ENCODE measurements at places on chromosomes 2 and 18.

DNA sequence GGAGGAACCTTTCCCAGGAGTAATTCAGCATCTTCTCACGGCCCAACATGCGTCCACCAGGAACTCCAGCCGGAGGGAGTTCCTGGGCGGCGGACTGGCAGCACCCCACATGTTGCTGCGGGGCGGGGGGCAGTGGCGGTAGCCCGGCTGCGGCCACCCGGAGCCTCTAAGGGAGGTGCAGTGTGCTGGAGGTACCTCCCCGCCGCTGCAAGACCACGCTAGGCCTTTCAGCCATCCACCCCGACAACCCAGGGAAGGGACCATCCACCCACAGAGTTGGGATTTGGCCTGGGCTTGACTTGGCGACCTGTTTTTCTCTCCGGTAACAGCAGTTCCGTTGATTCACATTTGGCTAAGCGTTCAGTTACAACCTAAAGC lies 625 bp downstream of the LYPD6 start:
- DNase-seq = no peak

DNA sequence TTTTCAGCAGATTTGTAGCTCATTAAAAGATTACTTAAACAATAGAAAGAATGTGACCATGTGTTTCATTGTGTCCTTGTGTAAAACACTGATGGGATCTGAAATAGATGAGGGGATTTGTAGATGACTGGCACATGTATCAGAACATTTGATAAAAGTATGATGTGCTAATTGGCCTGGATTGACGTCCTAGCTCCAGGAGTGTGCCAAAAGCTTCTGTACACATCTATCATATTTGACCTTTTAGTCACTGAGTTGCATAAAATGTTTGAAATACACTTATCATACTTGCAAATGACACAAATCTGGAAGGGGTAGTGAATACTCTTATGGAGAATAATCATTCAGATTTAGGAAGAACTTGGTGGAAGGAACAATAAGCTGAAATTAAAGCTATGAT lies 778.5 kb downstream of the ERBB4 start:
- DNase-seq = no peak

DNA sequence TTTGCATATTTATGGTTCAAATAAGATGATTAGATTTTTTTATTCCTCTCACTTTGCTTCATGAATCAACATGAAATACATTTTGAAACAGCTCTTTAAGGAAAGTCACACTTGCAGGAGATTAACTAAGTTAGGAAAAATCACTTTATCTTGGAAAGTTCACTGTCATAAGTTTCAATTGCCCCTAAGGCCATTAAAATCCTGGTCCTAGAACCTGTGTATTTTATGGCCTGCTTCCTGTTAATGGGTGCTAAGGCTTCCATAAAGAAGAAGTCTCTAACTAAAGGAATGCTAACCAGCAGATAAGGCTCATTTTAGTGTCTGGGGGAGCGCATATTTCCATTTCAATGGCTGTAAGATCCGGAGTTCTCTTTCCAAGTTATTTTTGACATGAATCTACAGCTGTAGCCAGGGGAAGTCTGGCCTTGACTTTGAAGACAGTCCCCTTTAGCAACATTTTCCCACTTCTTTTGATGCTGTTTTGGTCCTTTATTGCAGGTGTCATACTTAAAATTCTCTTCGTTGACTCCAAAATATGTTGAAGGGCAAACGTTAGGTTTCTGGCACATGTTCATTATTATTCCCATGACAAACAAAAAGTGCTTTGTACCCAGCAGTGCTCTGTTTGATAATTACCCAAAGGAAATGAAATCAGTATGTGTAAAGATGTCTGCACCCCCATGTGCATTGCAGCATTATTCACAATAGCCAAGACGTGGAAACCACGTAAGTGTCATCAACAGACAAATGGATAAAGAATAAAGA lies 34.4 kb upstream of the SH3BP4 start:
- no peak for DNase-seq

DNA sequence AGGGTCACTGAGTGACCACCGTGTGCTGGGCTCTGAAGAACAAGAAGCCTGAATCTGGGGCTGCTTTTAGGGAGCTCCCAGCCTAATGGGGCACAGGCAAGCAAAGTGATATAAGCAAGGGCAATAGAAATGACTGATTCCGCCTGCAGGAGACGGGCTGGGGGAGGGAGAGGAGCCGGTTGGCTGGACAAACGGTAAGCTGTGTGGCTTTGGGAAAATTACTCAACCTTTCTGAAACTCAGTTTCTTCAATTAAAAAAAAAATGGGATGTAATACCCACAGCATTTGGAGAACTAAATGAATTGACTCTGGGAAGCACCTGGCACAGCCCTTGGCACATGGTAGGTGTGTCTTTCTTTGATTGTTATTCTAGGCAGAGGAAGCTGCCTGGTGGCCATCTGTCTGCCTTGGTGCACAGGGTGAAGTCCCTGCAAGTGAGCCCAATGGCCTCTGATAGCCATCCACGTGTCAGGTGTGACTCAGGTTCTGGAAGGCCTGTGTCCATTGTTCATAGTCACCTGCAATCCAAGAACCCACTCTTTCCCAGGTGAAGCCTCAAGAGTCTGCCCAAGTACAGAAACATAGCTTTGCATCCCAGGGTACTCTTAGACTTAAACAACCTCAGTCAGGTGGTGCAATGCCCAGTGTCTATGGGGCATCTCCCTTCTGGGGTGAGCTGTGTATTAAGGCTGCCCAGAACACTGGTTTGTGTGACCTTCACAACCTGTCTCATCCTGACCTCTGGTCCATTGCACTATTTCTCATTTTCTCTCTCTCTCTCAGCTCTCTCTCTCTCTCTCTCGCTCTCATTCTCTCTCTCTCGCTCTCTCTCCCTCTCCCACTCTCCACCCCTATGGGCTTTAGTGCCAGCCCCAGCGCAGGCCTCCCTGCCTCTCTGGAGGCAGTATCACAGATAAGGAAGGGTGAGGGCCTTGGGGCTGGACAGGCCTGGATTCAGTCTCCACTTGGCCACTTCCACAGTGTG lies 30.0 kb upstream of the NTSR2 start:
- DNase-seq = no peak

DNA sequence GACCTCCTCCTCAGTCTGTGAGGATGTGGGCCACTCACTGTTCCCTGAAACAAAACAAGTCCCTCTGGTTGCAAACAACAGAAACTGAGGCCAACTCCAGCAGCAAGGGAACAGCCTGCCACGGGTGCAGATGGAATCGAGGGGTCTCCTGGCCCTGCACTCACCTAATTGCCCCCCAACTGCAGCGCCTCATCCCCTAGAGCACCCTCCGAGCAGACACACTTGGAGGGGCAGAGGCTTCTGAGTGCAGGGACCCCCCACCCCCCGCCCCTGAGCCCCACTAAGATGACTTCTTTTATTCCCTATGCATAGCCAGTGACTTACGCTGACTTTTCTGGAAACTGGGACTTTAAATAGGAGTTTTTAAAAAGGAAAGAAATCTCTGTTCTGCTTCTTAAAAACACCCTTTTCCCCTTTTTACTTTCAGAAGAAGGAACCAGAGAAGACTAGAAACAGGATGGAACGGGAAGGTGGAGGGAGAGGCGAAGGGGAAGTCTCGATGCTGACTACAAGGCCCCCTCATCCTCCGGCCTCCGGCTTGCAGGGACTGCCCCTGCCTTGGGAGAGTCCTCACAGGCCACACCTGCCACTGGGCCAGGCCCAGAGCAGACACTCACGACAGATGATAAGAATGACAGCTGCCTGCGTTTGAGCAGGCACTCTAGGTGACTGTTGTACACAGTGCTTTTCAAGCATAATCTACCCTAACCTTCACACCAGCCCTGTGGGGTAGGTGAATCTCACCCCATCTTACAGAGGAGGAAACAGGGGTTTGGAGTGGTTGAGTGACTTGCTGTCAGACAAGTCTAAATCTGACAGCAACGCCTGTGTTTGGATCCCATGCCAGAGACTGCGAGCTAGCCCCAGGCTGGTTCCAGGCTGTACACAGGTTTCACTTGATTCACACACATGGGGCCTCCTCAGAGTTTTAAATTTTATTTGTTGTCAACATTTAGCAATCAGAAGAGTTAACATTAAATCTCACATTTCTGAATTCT lies 28.2 kb upstream of the BIN1 start:
- DNase-seq = no peak

- DNase-seq = no peak
Observed at GRCh38 chr2:45331410-45331786, 279.7 kb downstream of the SRBD1 start.

GRCh38 chr2:132977812-132978529 lies 308.0 kb upstream of the LYPD1 start:
- no peak for DNase-seq

- peak; percentile 91 for DNase-seq
Observed at GRCh38 chr18:63155169-63155852, 164.3 kb downstream of the BCL2 start.

GRCh38 chr2:207184348-207184747 lies 18.6 kb upstream of the KLF7 start:
- DNase-seq = no peak

- peak; percentile 77 for DNase-seq
Observed at GRCh38 chr18:49561289-49562193, at the start of gene LIPG. Gene LIPG, plus strand, starts transcription at chr18:49562057. Its CDS starts 252 bp downstream, at chr18:49562309.

GRCh38 chr2:120287183-120288015 lies 34.7 kb downstream of the RALB start:
- peak; percentile 66 for DNase-seq

DNA sequence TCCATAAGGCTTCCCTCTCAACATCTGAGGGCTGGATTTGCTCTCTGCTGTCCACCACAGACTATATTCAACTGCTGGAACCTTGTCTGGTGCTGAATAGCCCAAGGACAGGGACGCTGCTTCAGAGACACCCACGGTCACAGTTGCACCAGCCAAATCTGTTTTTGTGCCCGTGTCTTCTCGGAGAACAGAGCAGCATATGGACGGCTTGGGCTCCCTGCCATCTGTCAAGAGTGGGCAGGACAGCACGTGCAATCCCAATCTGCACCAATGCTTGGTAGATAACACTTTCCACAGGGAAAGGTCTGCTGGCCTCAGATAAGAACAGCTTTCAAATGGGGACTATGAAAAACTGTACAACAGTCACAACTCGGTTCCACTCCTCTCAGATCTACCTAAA lies 466.1 kb downstream of the TGIF1 start:
- DNase-seq = no peak

- DNase-seq = no peak
Observed at GRCh38 chr2:166376873-166377272, 1.1 kb upstream of the SCN9A start.

DNA sequence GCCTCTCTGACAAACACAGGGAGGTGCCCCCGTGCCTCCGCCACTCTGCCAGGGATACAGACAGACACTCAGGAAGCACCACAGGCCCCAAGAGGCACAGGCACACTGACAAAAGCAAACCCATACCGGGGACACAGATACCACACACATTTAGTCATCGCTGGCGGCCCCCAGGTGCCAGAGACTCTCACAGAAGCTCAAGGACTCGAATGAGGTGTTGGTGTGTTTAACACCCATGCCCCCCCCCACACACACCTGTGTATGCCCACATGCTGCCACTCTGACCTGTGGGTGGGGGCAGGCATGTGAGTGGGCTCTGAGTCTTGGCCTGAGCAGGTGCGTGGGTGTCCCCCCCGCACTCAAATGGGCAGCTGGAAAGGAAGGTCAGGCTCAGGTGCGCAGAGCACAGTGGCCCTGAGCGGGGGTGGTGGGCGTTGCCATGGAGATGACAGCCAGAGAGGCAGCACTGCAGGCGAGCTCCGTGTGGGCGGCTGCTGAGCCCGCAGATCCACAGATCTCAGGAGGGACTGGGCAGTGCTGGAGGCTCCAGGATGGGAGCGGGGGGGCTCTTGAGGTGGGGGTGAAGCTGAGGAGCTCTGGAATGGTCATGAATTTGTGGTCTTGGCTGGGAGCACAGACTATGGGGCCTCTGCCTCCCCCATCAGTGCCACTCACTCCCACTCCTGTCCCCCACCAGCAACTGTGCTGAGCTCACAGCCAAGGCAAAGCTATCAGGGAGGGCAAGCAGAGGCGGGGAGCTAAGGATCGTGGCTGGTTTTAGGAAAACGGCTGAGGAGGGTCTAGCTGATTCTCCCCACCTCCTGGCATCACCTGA lies 73.9 kb upstream of the TAF1B start:
- peak; percentile 73 for DNase-seq

GRCh38 chr2:195304310-195304709 lies 352.7 kb upstream of the SLC39A10 start:
- no peak for DNase-seq

DNA sequence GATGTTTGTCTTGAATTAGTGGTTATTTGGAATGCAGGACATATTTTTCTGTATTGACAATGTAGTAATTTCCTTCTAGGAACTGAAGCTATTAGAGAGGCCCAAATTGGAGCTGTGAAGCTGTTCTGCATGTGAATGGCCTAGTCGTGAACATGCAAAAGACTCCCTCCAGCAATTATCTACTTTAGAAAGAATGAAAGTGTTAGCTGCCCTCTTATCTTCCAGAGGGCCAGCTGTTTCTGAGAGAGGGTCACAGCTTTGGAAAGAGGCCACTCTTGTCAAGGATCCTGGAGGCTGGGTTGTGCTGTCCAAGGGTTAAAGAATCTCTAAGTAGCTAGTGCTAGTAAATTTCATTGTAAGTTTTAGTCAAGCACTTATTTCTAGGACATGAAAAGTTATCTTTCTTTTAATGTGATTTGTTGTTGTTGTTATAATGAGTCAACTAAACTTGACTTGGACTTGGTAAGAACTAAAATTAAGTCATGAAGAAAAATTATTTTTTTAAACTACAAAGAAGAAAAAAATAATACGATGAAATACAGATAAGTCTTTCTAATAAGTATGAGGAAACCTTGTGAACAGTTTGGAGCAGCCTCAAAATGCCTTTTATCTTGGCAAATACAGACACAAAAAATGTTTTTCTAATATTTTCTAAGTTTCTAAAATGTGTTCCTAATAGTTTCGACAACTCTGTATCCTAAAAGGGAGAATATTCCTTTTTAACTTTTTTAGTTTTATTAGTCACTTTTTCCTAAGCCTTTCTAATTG lies 36.8 kb downstream of the DPP4 start:
- DNase-seq = no peak
